GM23248 (cell line): ENCODE measurements at places on chromosomes 7 and 10. TPM values are rescaled to one million over a fixed set of nuclear protein-coding genes. Genes with fewer than 3 reads are reported as not detected.

DNAH11 gene
- total RNA-seq: 0.51 and 3.1 TPM in 2 replicates

PHKG1 gene
- total RNA-seq: 0.32 and 1.3 TPM in 2 replicates

KIF11 gene
- 12.5 and 16.2 TPM in 2 replicates for total RNA-seq

PNLIPRP3 gene
- not detected in 2 replicates for total RNA-seq

ALOX5 gene
- not detected in 2 replicates for total RNA-seq

CPA4 gene
- total RNA-seq: 8.6 and 16.7 TPM in 2 replicates

TAS2R41 gene
- total RNA-seq: not detected in 2 replicates

ARHGAP22 gene
- total RNA-seq: 44.4 and 46.0 TPM in 2 replicates

FBXL13 gene
- total RNA-seq: under 0.01 and 0.43 TPM in 2 replicates

ACTL6B gene
- not detected in 2 replicates for total RNA-seq

GPR85 gene
- 5.1 and 7.2 TPM in 2 replicates for total RNA-seq

CYP17A1 gene
- total RNA-seq: not detected in 2 replicates

CALML5 gene
- not detected in 2 replicates for total RNA-seq

DNA sequence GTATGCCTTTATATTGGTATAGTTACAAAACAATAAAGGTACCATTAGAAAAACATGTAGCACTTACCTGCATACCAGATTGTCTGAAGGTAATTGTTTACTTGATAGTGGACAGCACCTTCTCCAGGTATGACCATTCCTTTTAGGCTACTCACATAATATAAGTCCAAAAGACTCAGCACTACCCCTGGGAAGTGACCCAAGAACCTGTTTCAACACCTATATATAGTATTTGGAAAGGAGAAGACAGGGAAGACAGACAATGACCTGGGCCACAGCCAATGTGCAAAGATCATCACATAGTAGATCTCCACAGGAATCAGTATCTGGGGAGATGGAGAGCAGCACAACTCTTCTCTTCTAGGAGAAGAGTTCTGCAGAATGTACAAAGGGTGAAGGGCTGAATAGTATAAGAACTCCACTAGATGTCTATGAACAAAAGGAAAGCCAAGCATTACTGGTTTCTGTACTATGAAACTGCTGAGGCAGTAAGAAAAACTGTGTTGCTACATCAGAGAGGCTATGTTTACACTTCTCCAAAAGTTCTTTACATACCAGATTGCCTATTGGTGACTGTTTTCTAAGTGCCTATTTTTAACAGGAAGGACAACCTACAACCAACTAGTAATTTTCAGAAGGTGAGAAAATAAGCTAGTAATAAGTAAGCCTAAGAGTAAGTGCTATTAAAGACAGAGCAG is 159.2 kb downstream of the BTAF1 start:
- DNase-seq: no peak

- DNase-seq: no peak
Measured at GRCh38 chr7:36092221-36092771, 60.8 kb upstream of the EEPD1 start.

- peak; percentile 61 for DNase-seq
Measured at GRCh38 chr10:49484486-49485235, 54.3 kb downstream of the ERCC6 start.

DNA sequence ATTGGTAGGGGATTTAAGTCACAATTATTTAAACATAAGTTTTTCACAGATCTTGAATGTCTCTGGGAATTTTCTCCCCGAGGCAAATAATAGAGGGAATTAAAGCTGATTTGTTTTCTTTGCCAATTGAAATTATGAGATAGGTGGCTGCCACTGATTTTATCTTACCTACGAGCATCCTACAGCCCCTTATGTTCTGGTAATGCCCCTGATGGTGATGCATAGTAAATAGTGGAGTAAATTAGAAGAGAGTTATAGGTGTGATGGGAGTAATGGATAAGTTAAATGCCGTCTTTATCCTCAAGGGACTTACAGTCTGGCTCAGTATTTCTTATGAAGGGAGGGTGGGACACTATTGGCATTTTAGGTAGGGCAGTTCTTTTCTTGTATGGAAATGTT is 58.1 kb downstream of the HDAC9 start:
- no peak for DNase-seq

DNA sequence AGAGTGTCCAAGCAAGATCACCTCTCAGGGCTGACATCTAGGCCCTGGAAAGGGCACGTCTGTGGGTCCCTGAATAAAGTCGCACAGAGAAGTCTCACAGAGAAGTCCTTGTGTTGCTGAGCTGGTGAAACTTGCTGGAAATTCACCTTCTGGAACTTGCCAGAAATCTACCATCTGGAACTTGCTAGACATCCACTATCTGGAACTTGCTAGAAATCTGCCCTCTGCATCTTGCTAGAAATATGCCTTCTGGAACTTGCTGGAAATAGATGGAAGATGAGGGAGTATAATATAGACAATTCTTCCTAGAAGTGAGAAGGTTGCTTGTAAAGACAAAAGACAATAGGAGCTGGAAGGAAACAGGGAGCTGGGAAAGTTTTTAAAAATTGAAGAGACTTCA is 5.4 kb upstream of the TAX1BP1 start:
- no peak for DNase-seq

DNA sequence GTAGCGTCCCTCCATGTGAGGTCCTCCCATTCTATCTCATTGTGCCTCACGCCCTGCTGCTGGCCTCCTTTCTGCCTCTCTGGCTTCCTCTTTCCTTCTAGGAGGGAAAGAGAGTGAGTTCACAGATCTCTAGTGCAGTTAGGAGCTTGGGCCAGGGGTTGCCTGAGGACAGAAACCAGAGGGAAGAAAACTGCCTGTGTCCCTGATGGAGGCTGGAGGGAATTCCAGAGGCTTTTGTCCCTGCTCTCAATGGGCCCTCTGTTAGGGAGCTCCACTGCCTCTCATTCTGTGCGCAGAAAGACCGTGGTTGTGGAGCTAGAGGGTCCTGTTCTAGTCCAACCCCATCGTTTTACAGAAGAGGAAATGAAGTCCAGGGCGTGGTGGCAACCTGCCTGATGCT is 4.6 kb downstream of the MARVELD1 start:
- no peak for DNase-seq

- DNase-seq: peak; percentile 51
Measured at GRCh38 chr7:111210996-111211395, 120.1 kb downstream of the LRRN3 start.

DNA sequence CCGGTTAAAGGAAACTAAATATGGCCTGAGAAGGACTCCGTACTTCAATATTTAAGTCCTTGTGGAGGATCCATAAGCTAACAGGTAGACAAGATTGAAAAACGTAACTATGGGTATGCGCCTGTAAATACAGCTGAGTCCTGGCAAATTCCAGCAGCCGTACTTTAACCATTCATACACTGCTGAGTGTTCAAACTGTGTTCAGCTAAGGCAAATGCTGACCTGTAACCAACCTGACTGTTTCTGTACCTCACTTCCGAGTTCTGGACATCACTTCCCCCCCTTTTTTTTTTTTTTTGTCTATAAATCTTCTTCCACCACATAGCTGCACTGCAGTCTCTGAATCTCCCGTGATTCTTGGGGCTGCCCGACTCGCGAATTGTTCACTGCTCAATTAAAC is 69.1 kb downstream of the SRPK2 start:
- DNase-seq: no peak

DNA sequence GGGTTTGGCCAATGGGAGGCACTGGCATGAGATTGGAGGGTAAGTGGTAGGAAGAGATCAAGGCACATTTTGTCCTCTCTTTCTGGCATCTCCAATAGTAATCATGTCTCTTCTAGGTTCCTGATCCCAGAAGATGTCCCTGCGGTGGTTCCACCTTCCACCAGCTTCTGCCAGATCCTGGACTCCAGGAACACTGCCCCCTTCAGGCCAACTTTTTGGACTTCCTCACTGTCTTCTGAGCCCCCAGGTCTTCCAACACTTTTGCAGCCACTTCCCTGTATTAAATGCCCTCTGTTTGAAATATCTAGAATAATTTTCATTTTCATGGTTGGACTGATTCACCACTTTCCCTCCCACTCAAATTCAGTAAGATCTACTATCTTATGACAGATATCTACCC is 60.9 kb downstream of the BAMBI start:
- no peak for DNase-seq

- no peak for DNase-seq
Measured at GRCh38 chr7:67916571-67917436, 920.2 kb downstream of the TYW1 start.

- no peak for DNase-seq
Measured at GRCh38 chr7:43856316-43856715, 13.0 kb downstream of the MRPS24 start.

DNA sequence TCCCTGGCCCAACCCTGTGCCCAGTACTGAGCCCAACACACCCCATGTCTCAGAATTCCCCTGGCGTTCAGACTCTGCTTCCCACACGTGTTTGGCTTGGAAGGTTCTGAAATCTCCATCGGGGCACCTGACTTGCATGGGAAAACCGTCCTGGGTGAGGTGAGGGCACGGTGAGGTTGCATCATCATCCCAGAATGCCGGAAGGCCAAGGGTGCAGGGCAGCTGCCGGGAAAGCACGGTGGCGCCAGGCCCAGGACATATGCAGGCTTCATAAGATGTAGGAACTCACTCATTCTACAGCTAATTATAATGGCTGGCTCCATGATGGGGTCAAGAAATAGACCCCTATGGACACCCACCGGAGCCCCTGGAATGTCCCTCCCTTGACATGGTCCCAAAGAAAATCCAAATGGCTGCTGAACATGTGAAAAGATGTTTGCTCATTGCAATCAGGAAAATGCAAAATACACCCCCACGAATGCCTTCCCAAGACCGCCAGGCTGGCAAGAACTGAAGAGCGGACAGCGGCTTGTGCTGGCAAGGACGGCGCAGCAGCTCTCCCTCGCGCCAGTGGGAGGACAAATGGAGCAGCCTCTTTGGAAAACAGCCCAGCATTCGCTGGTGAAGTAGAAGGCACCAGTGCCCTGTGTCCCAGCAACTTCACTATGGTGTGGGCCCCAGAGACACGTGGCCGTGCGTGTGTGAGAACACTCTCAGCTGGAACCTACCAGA is 2.3 kb downstream of the KNDC1 start:
- DNase-seq: no peak

- DNase-seq: peak; percentile 79
Measured at GRCh38 chr10:102300278-102300843, 55.0 kb downstream of the GBF1 start.

GRCh38 chr7:153034791-153035190 is 275.2 kb downstream of the ACTR3B start:
- DNase-seq: no peak

DNA sequence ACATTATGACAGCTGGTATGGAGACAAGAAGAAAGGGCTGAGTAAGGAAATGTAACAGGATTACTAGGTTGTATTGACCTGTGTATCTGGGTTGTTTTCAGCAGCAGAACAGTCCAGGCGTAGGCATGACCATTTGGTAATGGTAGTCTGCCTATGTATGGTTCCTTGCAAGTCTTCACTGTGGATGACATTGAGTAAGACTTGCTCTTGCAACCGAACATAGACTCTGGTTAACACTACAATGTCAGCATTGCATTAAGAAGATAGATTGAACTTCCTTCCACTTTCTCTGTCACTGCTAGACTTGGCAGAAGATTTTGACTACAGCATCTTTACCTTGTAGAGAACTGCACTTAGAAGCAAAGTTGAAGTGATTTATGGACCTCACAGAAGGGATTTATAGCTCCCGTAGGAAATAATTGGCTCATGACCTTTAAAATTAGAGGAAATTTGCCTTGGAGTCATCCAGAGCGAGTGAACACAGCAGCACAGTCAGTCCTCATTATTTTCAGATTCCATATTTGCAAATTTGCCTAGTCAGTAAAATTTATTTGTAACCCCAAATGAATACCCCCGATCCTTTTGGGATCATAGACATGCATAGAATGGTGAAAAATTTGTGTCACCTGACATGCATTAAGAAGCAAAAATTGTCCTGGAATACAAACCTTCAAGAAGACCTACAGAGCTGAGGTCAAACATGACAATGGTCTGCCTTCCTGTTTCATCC is 79.6 kb upstream of the STRIP2 start:
- no peak for DNase-seq

DNA sequence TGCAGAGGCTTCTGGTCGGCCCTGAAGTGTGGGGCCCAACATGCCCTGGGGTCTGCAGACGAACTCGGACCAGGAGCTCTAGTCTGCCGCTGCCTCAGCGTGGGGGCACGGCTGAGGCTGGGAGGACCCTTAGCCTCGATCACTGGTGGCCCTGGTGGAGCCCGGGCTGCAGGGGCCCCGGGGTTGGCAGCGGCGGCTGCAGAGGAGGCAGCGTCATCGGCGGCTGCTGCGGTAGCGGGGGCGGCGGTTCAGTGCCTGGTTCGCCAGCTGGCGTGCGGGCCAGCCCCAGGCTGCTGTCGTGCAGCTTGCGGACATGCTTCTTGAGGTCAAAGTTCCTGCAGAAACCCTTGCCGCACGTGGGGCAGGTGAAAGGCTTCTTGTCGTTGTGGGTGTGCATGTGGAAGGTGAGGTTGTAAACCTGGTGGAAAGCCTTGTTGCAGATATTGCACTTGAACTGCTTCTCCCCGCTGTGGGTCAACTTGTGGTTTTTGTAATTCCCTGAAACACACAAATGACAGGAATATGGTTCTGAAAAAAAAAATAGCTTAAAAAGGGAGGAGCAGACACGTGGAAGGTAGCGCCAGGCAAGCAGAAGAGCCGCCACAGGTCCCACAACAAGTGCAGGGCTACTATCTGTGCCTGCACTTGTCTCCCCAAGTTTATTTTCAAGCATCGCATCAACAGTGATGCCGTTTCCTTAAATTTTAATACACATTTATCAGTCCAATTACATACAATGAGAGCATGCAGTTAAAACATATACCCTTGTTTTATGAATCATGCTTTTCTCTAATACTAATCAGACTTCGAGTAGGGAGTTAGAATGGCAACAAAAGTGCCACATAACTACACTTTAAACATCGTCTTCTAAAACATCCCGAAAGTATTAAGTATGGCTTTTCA is 2.4 kb downstream of the FEZF1 start:
- peak; percentile 22 for DNase-seq

- peak; percentile 49 for DNase-seq
Measured at GRCh38 chr10:70053218-70053840, 683 bp downstream of the MACROH2A2 start.

DNA sequence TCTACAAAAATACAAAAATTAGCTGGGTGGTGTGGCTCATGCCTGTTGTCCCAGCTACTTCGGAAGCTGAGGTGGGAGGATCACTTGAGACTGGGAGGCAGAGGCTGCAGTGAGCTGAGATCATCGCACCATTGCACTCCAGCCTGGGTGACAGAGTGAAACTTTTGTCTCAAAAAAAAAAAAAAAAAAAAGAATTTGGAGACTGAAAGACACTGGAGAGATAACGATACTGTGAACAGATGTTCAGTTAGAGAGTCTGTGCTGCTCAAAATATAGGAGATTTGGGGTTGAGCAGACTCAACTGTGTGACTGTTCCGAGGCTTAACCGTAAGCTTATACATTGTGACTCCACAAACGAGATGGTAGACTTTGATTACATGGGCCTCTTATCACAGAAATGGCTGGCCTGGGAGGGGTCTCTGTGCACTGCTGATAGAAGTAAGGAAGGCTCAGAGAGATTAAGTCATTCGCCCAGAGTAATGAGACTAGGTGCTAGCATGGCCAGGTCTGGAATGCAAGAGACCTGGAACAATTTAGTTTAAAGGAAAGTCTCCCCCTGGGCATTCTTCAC is 19.4 kb downstream of the WBP1L start:
- no peak for DNase-seq

DNA sequence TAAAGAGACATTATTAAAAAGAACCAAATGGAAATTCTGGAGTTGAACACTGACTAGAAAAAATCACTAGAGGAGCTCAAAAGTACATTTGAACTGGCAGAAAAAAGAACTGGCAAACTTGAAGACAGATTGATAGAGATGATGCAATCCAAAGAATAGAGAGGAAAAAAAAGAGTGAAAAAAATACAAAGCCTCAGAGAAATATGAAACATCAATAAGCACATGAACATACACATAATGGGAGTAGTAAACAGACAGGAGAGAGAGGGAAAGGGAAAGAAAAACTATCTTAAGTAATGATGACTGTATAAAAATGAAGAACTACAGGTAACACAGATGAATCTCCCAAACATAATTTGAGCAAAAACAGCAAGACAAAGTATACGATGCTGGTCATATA is 61.1 kb downstream of the CNOT4 start:
- DNase-seq: no peak
